Dorsolateral prefrontal cortex (tissue), 122 donors: ENCODE measurements at places on chromosomes 3 and 15.

- DNase-seq = no peak
Measured at GRCh38 chr3:169458752-169459151, 204.8 kb downstream of the MECOM start.

GRCh38 chr3:183265834-183266417, 12.9 kb downstream of the B3GNT5 start:
- no peak for DNase-seq

DNA sequence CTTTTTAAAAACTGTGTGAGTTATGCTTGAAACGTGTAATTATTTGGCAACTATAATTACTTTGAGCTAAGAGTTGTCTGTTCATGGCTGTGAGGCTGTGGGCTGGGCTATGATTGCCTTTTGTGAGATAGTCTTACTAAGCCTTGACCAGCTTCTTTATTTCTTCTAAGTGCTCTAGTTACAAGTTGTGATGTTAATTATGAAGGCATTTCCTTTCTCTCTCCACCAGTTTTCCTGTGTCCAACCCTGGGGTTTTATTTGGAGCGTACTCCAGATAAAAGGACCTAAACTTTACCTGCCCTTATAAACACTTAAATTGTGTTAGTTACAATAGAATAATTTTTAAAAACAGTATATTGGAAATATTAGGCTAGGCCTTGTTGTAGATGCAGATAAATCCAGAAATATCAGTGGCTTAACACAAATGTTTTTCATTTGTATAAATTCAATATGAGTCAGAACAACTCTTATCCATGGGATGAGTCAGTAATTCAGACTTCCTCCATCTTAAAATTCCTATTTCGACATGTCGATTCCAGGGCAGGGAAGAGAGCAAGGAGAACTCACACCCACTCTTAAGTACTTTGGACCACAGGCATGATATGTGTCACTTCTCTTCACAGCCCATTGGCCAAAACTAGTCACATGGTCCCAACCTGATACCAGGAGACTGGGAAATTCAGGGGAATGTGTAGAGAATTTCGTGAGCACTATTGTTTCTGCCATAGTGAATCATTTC, 17.0 kb downstream of the TMEM62 start:
- no peak for DNase-seq

DNA sequence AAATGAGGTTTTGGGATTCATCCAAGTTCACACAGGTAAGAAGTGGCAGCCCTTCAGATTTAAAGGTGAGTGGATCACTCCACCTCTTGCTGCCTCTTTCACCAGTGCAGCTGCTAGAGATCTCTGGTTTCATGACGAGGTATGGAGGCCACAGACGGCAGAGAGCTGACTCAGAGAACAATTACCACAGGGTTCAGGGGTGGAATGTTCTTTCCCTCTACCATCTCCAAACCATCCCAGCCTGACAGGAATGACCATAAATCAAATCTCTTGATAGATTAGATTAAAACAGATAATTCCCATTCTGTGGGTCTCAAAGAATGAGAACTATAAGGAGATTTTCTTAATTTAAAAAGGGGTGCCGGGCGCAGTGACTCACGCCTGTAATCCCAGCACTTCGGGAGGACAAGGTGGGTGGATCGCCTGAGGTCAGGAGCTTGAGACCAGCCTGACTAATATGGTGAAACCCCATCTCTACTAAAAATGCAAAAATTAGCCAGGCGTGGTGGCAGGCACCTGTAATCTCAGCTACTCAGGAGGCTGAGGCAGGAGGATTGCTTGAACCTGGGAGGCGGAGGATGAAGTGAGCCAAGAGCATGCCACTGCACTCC, 174.2 kb upstream of the ATP11B start:
- DNase-seq = no peak

- DNase-seq = peak; percentile 38
Measured at GRCh38 chr15:39922462-39923092, 2.5 kb upstream of the GPR176 start.
